ENCODE measurements at places on chromosomes 4 and X. TPM values are rescaled to one million over a fixed set of nuclear protein-coding genes. Genes with fewer than 3 reads are reported as not detected.

- H3K4me1 ChIP-seq, result no peaks in the 10 kb centered on the region
- no peak for DNase-seq
Observed at GRCh38 chr4:41976775-41977516, 4.6 kb upstream of the DCAF4L1 start.

Gene H2BW2
- not detected for total RNA-seq

DNA sequence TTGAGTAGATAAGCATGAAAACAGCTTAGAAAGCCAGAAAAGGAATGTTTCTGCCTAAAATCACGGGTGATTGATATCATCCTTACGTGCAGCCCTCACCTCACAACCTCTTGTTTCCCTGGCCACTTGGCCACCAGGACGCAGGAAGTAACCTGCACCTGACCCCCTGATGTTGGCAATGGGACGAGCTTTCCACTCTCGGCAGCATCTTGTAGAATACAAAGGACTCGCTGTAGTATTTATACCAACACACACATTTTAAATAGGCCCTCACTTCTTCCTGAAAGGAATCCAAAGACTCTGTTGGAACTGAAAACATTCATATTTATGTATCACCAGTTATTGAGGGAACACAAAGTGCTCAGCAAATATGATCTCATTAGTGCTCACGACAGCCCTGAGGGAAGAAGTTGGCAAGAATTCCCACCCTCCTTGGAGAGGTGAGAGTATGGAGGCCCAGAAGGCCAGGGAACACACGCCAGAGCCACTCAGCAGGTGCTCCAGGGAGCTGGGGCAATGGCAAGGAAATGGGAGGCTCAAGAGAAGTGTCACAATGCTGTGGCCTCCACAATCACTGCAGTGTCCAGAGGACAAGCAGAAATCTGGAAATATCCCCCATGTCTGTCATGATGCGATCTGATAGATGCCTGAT is 103.3 kb upstream of the KIT start:
- no peak overlapping the region for H3K4me3 ChIP-seq
- H3K27ac ChIP-seq, result no peak overlapping the region
- no peaks in the 10 kb centered on the region for H3K27me3 ChIP-seq
- no peaks in the 10 kb centered on the region for H3K36me3 ChIP-seq
- no peaks in the 10 kb centered on the region for H3K4me1 ChIP-seq

Gene WDFY3
- total RNA-seq, result 151 TPM

Gene HSFX2
- total RNA-seq, result 0.79 TPM

GRCh38 chr4:77959566-77960338 is 97.1 kb downstream of the MRPL1 start:
- H3K4me3 ChIP-seq, result peak overlapping the region; percentile 35
- no peaks in the 10 kb centered on the region for H3K36me3 ChIP-seq
- H3K4me1 ChIP-seq, result no peaks in the 10 kb centered on the region
- H3K27ac ChIP-seq, result no peak overlapping the region

Gene TEX11
- 0.28 TPM for total RNA-seq

- peaks cover 3% of the 10 kb centered on the region for H3K4me1 ChIP-seq
- no peak for DNase-seq
- no peak overlapping the region for H3K27ac ChIP-seq
Observed at GRCh38 chr4:76639288-76639687, 204.3 kb downstream of the SHROOM3 start.

- no peak overlapping the region for H3K27ac ChIP-seq
- H3K4me1 ChIP-seq, result no peaks in the 10 kb centered on the region
- no peak for DNase-seq
- no peaks in the 10 kb centered on the region for H3K27me3 ChIP-seq
- H3K4me3 ChIP-seq, result no peak overlapping the region
Observed at GRCh38 chr4:99971453-99972111, 21.5 kb upstream of the H2AZ1 start.

Gene SAGE1
- not detected for total RNA-seq

DNA sequence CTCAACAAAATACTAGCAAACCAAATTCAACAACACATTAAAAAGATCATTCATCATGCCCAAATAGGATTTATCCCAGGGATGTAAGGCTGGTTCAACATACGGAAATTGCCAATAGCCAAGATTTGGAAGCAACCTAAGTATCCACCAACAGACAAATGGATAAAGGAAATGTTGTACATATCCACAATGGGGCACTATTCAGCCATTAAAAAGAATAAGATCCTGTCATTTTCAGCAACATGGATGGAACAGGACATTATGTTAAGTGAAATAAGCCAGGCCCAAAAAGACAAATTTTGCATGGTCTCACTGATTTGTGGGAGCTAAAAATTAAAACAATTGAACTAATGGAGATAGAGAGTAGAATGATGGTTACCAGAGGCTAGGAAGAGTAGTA is 82.0 kb upstream of the FAM241A start:
- no peak overlapping the region for H3K4me3 ChIP-seq
- H3K27me3 ChIP-seq, result no peaks in the 10 kb centered on the region
- no peak for DNase-seq
- H3K27ac ChIP-seq, result no peak overlapping the region
- H3K36me3 ChIP-seq, result no peaks in the 10 kb centered on the region

GRCh38 chr4:15793506-15794363 is 15.6 kb downstream of the CD38 start:
- H3K27me3 ChIP-seq, result no peaks in the 10 kb centered on the region
- H3K4me3 ChIP-seq, result no peak overlapping the region
- H3K4me1 ChIP-seq, result no peaks in the 10 kb centered on the region
- no peaks in the 10 kb centered on the region for H3K36me3 ChIP-seq
- DNase-seq, result no peak

Gene EIF1AX
- total RNA-seq, result 104 TPM

Gene ODAPH
- not detected for total RNA-seq

GRCh38 chrX:115147220-115147619 is 42.0 kb upstream of the RBMXL3 start:
- no peak overlapping the region for H3K27ac ChIP-seq
- H3K36me3 ChIP-seq, result no peaks in the 10 kb centered on the region
- DNase-seq, result no peak
- no peaks in the 10 kb centered on the region for H3K4me1 ChIP-seq
- no peak overlapping the region for H3K4me3 ChIP-seq

GRCh38 chr4:153931804-153932203 is 142.9 kb upstream of the SFRP2 start:
- H3K27me3 ChIP-seq, result no peaks in the 10 kb centered on the region
- no peaks in the 10 kb centered on the region for H3K36me3 ChIP-seq
- H3K27ac ChIP-seq, result no peak overlapping the region
- no peak for DNase-seq
- no peaks in the 10 kb centered on the region for H3K4me1 ChIP-seq
- H3K4me3 ChIP-seq, result no peak overlapping the region

Gene CYLC1
- not detected for total RNA-seq

Gene HELT
- not detected for total RNA-seq

GRCh38 chrX:100969936-100970335 is 428 bp downstream of the ARL13A start:
- no peaks in the 10 kb centered on the region for H3K4me1 ChIP-seq
- no peak overlapping the region for H3K4me3 ChIP-seq
- H3K36me3 ChIP-seq, result no peaks in the 10 kb centered on the region
- H3K27ac ChIP-seq, result no peak overlapping the region
- DNase-seq, result no peak

- H3K27ac ChIP-seq, result no peak overlapping the region
- no peaks in the 10 kb centered on the region for H3K36me3 ChIP-seq
- no peak for DNase-seq
- H3K4me3 ChIP-seq, result no peak overlapping the region
Observed at GRCh38 chr4:83329521-83330110, 5.0 kb downstream of the HPSE start.

Gene ESX1
- total RNA-seq, result not detected

- no peaks in the 10 kb centered on the region for H3K36me3 ChIP-seq
- H3K27me3 ChIP-seq, result peaks cover 3% of the 10 kb centered on the region
- H3K4me3 ChIP-seq, result peak within 1 kb of the TSS; percentile 84
- peak; percentile 82 for DNase-seq
- peak within 1 kb of the TSS; percentile 88 for H3K27ac ChIP-seq
Observed at GRCh38 chrX:132219343-132219768, at the start of gene RAP2C. RAP2C (minus strand) TSS chrX:132219447; CDS start chrX:132217268, 2,179 bp downstream.

GRCh38 chrX:50798783-50799182 is 15.2 kb downstream of the SHROOM4 start:
- no peaks in the 10 kb centered on the region for H3K36me3 ChIP-seq
- H3K4me1 ChIP-seq, result peaks cover 14% of the 10 kb centered on the region
- H3K27me3 ChIP-seq, result peaks cover 3% of the 10 kb centered on the region
- no peak for DNase-seq

Gene BCOR
- total RNA-seq, result 33.9 TPM

DNA sequence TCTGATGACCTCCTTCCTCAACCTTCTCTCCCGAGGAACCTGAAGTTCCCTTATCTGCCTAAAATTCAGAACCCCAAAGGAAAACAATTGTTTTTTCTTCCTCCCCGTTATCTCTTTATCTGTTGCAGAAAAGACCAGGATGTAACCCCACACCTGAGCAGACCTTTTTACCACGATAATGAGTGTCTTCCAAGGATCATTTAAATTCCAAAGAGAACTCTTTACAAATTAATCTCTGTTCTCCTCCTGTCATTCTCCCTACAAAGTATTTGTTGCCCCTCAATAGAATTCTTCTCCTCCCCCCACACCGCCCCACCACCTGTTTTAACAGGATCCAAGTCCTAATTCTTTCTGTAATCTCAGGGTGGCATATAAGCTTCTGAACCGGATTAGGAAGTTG is 78.5 kb upstream of the NLGN4X start:
- no peak overlapping the region for H3K27ac ChIP-seq
- DNase-seq, result no peak
- no peaks in the 10 kb centered on the region for H3K4me1 ChIP-seq
- H3K4me3 ChIP-seq, result no peak overlapping the region

Gene PRIMPOL
- 13.1 TPM for total RNA-seq

- peak overlapping the region; percentile 64 for H3K27ac ChIP-seq
- no peaks in the 10 kb centered on the region for H3K36me3 ChIP-seq
- no peaks in the 10 kb centered on the region for H3K27me3 ChIP-seq
- DNase-seq, result peak; percentile 44
- H3K4me1 ChIP-seq, result peaks cover 10% of the 10 kb centered on the region
Observed at GRCh38 chr4:169756971-169757574, 671 bp downstream of the HPF1 start.

Gene PFKFB1
- total RNA-seq, result 0.31 TPM

GRCh38 chr4:141133999-141134995 is 1.0 kb upstream of the RNF150 start:
- no peak for DNase-seq
- peaks cover 3% of the 10 kb centered on the region for H3K4me1 ChIP-seq
- no peaks in the 10 kb centered on the region for H3K36me3 ChIP-seq
- H3K27me3 ChIP-seq, result no peaks in the 10 kb centered on the region

Gene DBET
- not detected for total RNA-seq

DNA sequence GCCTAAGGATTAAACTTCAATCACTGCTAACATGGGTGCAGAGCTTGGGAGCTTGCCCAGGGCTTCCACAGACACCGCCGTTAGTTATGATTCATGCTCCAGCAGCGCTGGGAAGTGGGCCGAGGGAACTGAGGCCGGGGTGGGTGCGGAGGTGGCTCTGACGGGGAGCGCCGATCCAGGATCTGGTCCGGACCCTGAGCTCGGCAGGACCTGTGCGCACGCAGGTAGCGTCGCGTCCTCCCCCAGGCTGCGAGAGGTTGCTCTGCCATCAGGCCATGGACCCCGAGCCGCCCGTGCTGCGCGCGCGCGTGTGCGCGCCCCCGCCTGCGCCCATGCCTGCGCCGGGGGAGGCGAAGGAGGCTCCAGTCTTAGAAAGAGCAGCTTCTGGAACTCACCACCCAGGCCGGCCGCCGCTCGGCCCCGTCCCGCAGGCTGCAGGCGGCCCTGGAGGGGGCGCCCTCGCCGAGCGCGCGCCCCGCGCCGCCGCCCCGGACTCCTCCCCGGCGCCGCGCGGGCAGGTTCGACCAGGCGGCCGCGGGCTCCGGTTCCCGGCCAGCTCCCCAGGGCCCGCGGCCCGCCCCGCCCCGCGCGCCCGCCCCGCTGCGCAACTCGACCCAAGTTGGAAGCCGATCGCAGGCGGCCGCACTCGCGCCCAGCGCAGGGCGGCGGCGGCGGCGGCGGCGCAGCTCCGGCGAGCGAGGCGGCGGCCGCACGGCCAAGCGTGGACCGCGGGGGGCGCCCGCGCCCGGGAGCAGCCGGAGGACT is 732 bp upstream of the ADRA2C start:
- DNase-seq, result peak; percentile 80
- H3K27me3 ChIP-seq, result peaks cover 5% of the 10 kb centered on the region
- no peak overlapping the region for H3K4me3 ChIP-seq
- peaks cover 5% of the 10 kb centered on the region for H3K4me1 ChIP-seq
